Muscle of arm (tissue), 14 donors: ENCODE measurements at places on chromosomes 7 and 10.

- no peak for DNase-seq
Observed at GRCh38 chr10:23448802-23449570, 10.1 kb downstream of the OTUD1 start.

DNA sequence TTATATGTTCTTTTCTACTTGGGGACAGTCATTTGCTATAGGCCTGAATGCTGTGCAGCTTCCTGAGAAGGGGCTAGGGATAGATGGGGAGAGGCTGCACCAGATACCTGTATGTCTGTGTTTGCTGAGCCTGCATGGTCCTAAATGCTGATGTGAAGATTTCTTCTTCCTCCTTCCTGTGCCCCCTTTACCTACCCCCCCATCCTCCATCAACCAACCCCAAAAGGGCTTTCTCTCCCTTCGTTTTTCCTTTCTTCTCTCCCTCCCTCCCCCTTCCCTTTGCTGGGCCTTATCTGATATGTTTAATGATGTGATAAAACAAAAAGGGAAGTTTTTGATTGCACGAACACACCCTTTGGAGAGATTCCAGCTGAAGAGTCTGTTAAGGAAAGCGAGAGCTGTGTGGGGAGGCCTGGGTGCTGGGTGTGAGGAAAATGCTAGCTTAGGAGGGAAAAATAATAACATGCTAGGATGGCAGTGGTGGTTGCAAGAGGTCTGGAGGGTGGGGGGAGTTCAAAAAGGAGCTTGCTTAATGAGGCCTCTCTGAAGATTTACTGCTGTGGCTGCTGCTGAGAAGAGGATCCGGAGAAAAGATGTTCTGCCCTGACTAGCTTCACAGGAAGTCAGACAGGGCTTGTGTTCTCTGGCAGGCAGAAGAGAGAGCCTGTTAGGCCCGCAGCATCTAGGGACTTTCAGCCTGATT is 101.8 kb downstream of the SAMD9 start:
- DNase-seq, result peak; percentile 53

DNA sequence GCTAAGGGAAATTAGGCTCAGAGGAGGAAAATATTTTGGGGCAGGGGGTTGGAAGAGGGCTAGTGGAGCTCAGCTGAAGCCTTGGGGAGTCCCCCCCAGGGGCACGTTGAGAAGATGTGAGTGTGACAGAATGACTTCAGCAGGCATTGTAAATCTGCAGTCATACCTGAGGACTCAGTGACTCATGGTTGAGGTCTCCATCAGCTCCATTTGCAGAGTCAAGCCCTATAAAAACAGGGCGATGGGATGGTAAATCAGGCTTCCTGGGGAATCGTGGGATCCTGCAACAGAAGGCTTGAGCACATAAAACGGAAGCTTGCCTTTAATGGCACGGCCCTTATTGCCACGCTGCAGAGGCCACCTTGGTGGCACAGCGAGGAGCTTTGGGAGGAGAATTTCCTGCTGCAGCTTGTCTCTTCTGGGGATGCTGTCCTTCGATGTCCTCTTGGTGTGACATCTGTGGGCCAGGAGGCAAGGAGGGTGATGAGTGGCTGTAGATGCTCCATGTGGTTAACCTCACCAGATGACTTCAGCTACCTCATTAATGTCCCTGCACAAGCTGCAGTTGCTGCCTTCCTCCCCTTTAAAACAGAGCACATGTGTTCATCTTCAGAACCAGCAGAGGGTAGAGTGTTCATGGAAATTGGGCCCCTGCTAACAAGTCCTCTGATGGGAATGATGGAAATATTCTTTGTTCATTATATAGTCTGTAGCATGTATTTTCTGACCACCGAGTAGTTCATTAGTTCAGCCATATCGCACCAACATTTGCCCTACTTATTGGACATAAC is 285.9 kb downstream of the LRMDA start:
- DNase-seq, result peak; percentile 15

DNA sequence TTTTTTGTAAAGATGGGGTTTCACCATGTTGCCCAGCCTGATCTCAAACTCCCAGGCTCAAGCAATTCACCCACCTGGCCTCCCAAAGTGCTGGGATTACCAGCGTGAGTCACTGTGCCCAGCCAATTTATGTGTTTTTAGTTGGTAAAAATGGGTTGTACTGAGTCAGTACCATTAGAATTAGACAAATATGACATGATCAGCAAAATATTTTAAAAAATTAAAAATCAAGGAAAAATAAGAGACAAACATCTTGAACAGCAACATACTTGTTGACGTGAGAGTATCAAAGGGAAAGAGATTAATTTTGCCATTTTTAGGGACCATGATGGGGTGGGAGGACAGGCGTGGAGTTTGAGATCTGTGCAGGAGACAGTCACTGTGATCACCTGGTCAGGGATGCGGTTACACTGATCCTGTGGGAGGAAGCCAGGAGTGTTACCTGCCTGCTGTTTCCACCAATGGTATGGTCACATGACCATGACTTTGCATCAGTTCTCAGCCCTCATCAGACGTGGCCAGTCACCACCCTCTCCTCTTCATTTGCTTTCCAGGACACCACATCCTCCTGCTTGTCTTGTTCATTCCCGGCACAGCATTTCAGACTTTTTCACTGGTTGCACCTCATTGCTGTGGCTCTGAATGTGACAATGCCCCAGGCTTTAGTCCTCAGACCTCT is 29.2 kb upstream of the ENO4 start:
- no peak for DNase-seq
